ENCODE measurements at places on chromosomes 1 and 21.

GRCh38 chr21:45900034-45900868 lies 81.3 kb upstream of the COL6A1 start:
- no peak for DNase-seq

GRCh38 chr1:21254335-21254951 lies 35.8 kb downstream of the ECE1 start:
- DNase-seq, result no peak

- no peak for DNase-seq
Measured at GRCh38 chr21:39288987-39289386, 24.4 kb downstream of the BRWD1 start.

DNA sequence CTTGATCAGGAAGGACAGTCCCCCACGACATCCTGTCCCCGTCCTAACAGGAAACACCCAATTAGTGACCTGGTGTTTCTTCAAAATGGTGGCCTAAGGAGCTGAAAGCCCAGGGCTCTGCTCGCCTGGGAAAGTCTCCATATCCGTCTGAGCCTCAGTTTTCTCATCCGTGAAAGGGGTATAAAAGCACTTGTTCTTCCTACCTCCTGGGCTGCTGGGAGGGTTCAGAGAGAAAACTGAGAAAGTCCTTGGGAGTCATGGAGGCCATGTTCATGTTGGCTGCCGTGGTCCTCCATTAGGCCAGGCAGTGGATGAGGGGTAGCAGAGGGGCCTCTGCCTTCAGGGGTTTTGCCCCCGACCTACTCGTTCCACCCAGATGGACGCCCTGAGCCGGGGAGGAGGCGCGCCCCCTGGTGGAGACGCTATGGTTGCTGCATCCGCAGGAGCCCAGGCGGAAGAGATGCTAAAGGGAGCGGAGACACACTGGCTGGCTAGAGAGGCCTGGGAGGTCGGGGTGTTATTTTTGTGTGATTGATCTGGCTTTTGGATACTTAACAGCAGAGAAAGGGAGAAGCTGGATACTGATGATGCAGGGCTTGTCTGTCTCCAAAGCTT lies 113.5 kb downstream of the PRDM2 start:
- no peak for DNase-seq

GRCh38 chr1:218775501-218776021 lies 398.1 kb upstream of the LYPLAL1 start:
- no peak for DNase-seq

GRCh38 chr1:99784143-99784542 lies 17.7 kb upstream of the FRRS1 start:
- DNase-seq, result no peak

- peak; percentile 57 for DNase-seq
Measured at GRCh38 chr1:99829269-99829668, 20.9 kb upstream of the AGL start.

- DNase-seq, result no peak
Measured at GRCh38 chr1:213327017-213327667, 276.1 kb downstream of the RPS6KC1 start.

- DNase-seq, result no peak
Measured at GRCh38 chr1:23667411-23667810, 24.2 kb upstream of the RPL11 start.

DNA sequence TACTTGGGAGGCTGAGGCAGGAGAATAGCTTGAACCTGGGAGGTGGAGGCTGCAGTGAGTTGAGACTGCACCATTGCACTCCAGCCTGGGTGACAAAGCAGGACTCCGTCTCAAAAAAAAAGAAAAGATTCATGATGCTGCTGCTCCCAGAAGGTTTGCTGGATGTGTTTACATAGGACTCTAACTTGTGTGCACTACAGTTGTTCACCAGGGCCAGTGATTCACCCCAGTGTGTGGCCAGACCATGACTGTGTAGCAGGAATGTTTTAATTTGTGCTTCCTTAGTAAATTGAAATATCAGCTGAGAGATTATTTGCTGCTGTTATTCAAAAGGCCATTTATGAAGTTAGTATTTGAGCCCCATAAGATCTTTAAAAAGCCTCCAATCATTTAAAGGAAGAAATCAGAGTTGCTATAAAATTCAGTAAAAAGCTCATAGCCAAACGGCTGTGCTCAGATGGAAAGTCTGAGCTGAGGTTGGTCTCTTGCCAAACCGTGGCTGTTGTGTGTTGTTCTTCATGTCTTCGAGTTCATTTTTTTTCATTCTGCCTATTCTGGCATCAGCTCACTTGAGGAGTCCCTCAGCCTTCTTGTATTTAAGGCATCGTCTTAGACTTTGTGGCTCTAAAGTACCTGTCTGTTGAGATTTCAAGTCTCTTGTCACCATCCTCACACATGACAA lies 18.1 kb upstream of the PGD start:
- DNase-seq, result no peak

GRCh38 chr1:177133977-177134538 lies 30.5 kb downstream of the ASTN1 start:
- DNase-seq, result no peak

GRCh38 chr1:156693848-156694689 lies 11.3 kb downstream of the CRABP2 start:
- DNase-seq, result no peak

GRCh38 chr1:165592945-165593823 lies 37.9 kb upstream of the MGST3 start:
- DNase-seq, result peak; percentile 55
